Esophagus mucosa (tissue), 1 donor: ENCODE measurements at places on chromosomes 4 and X.
A peak's percentile ranks its signal among the peaks of the same experiment; 100 is the strongest.

DNA sequence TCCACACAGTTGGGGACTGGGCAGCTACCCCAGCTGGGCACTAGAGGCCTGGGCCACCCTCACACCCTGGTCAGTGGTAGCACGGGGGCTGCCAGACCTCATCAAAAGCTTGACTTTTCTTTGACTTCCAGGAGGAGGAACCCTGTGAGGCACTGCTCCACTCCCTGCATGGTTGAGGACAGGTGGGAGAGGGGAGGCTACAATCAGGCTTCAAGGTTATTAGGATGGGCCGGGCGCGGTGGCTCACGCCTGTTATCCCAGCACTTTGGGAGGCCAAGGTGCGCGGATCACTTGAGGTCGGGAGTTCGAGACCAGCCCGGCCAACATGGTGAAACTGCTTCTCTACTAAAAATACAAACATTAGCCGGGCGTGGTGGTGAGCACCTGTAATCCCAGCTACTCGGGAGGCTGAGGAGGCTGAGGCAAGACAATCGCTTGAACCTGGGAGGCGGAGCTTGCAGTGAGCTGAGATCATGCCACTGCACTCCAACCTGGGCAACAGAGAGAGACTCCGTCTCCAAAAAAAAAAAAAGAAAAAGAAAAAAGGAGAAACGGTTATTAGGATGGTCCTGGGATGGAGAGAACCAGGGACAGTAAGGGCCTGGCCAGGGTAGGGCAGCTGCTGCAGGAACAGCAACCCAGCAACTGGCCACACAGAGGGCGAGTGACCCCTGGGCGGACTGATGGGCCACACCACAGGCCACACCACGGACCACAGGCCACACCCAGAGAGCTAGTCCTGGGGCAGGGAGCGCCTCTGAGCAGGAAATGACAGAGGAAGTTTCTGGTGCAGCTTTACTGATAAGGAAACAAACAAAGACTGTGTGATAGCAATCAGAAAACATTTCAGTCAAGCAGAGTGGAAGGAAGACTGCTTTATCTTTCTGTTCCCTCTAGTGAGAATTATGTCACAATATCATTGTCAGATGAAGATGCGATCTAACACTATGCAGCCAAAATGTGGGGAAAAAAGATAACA is 20.5 kb upstream of the OPN1LW start:
- ATAC-seq = peak; percentile 45

GRCh38 chr4:4259484-4260100 is 11.6 kb upstream of the TMEM128 start:
- ATAC-seq = no peak

- ATAC-seq = no peak
Observed at GRCh38 chr4:35934320-35934981, 309.9 kb downstream of the ARAP2 start.

DNA sequence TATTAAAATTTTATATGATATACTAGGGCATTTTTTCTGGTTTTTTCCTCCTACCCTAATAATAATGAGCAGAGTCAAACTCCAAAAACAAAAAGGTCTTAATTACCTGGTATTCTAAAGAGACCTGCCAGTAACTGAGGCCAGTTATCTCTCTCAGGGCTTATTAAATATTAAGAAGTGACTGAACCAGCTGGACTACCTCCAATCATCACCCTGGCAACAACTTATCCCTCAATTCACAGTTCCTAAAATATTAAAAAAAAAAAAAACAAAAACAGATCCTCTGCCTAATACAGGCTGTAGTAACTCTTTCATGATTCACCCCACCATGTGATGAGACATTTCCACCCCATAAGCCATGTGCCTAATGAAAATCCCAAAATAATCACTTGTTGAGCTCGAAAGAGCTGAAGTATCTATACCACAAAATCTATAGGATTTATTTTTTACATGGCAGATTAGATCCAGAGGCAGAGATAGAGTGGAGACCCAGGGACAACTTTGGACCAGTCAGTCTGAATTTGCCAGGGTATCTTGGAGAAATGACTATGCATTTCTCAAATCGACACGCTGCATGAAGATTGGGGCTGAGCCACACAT is 698.0 kb downstream of the FAT4 start:
- peak; percentile 63 for ATAC-seq

DNA sequence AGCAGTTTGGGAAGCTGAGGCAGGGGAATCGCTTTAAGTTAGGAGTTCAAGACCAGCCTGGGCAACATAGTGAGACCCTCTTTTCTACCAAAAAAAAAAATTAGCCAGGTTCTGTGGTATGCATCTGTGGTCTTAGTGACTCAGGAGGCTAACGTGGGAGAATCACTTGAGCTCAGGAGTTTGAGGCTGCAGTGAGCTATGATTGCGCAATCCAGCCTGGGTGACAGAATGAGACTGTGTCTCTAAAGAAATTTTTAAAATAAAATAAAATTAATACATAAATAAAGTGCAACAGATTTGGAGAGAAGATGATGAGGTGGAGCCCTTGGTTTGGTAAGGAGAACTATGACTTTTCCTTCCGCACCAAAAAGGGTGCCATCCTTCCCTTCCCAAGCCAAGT is 436.9 kb downstream of the NLGN4X start:
- ATAC-seq = no peak

- ATAC-seq = no peak
Observed at GRCh38 chr4:147201016-147201415, 255.4 kb upstream of the TTC29 start.

DNA sequence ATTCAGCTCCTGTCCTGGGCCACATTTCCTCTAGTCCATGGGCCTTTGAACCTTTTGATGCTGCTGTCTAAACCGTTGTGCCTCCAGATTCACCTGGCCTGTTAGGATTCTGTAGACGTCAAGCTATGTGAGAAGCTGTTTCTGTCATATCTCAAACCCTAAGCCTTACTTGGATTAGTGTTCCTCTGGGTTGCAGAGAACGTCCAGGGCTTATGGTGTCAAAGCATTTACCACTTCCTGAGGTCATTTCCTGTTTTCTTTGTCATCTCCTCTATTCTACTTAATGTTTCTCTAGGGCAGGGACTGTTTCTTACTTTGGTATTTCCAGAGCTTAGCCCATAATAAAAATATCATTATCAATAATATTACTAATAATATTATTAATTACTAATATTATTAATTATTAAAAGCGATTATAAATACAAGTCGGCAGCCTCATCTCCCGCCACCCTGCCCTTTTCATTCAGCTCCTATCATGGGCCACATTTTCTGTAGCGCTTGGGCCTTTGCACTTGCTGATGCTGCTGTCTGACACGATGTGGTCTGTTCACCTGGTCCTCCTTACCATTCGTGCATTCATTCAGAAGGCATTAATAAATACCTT is 19.1 kb downstream of the PRIMPOL start:
- ATAC-seq = no peak

GRCh38 chrX:1442016-1442665 is 10.6 kb downstream of the ASMTL start:
- no peak for ATAC-seq

- peak; percentile 96 for ATAC-seq
Observed at GRCh38 chrX:107135049-107135964, 16.7 kb upstream of the RBM41 start.

DNA sequence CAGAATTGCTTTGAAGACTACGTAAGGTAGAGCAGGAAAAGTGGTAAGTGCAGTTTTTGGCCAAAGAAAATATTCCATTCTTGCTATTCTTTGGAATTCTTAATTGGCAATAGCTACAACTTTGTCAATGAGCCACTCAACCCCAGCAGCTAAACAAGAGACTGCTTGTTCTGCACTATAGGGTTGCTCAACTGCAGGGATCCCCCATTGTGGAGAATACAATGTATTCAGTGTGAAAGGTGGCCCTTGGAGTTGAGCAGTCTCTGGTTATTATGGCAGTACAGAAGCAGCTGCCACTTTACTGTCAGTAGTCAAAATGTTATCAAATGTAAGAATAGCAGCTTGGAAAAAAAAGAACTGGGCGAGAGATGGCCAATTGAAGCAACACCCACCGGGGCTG is 808.7 kb downstream of the CENPC start:
- no peak for ATAC-seq

DNA sequence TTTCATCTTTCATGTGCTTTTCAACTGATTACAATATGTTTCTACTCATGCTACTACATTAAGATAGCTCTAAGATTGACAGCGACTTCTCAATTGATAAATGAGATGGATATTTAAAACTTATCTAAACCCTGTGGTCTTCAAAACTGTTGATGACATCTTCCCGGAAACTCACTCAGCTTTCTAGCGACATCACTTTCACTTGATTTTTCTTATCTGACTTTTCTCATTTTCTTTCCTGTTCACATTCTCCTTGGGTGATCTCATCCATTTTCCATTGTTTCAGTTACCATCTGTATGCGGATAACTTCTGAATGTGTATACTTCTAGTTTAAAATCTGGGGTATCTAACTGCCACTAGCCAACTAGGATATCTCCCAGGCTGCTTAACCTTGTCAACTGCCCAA is 3.1 kb downstream of the POLR2B start:
- no peak for ATAC-seq

DNA sequence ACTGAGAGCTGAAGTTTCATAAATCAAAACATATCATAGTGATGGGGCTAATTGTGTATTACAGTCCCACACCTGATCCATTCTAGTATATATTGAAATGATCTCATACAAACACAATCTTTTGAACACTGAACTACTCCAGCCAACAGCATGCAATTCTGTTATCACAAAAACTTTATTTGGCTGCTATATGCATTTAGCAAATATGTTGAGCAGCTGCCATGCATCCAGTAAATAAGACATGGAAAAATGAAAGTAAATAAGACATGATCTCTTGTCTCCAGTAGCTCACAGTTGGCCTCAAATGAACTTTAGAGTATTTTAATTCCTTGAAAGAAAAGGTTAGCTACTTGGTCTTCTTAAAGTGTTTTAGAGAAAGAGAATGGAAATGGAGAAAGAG is 2.1 kb downstream of the AMBN start:
- no peak for ATAC-seq

DNA sequence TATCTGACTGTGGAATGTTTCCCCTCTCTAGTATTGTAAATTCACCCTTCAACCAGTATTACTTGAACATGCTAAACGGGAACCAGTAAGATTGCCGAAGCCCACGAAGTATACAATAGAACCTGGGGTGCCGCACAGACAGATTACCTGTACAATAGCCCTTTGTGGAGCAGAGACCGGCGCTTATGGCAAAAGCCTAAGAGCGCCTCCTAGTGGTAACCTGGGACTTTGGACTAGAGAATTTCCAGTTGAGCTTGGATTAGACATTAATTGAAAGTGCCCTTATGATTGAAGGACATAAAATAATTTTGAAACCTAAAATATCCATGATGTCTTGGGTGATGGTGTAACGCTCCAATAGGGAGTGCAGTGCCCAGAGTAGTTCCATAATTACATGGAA is 14.1 kb downstream of the ZNF157 start:
- peak; percentile 78 for ATAC-seq

- ATAC-seq = no peak
Observed at GRCh38 chr4:53510321-53510720, 81.0 kb downstream of the LNX1 start.

- ATAC-seq = peak; percentile 42
Observed at GRCh38 chr4:160319221-160319867, 1216.5 kb downstream of the RAPGEF2 start.

- no peak for ATAC-seq
Observed at GRCh38 chr4:10761903-10762302, 77.3 kb upstream of the CLNK start.

DNA sequence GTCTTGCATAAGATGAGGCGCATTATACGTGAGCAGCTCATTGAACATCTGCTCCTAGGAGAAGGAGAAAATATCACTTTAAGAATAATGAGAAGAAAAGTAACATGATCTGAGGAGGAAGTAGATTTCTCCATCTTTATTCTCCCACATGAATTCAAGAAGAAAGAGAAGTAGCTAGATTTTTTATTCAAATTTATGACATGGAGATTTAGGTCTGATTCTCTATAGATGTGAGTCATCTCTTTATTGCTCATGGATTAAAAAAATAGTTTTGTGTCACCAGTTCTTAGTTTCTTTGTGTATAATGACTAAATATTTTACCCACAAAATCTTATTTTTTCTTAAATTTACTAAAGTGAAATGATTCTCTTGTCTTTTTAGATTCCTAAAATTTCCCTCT is 40.4 kb downstream of the HPGDS start:
- ATAC-seq = no peak

DNA sequence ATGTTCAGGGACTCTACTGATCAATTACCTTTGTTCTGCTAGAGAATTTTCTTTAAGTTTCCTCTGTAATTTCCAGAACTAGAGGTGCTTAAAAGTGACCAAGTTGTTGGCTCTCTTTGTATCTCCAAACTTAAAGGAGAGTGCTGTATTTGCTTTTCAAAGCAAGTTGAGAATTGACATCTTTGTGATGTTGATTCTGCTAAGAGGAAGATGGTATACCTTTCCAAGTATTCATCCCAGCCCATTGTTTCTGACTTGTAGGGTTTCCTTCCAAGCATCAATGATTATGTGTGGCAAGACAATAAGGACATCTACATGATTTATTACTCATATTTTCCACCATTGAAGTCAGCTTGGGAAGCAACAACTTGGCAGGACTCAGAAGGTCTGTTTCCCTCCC is 190.6 kb downstream of the GC start:
- ATAC-seq = no peak

GRCh38 chr4:74431113-74431826 is 13.7 kb upstream of the AREG start:
- ATAC-seq = no peak

GRCh38 chrX:74195120-74195519 is 108.9 kb upstream of the ZCCHC13 start:
- ATAC-seq = peak; percentile 25

DNA sequence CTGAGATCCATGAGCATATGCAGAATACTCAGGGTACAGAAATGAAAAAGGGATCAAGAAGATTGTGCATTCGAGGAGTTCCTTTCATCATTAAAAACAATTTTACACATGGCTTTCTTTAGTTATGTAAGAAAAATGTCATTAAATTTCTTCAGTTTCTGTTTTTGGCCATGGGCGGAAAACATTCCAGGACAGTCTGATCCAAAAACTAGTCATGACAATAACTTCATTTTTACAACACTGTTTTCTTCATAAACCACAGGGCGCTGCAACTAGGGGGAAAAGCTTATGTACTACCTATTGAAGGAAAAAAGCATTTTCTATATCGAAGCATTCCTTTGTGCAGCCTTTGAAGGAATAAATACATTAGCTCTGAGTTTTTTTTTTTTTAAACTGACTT is 28.2 kb downstream of the IL13RA1 start:
- ATAC-seq = no peak

GRCh38 chr4:128782076-128782715 is 27.3 kb upstream of the JADE1 start:
- no peak for ATAC-seq

DNA sequence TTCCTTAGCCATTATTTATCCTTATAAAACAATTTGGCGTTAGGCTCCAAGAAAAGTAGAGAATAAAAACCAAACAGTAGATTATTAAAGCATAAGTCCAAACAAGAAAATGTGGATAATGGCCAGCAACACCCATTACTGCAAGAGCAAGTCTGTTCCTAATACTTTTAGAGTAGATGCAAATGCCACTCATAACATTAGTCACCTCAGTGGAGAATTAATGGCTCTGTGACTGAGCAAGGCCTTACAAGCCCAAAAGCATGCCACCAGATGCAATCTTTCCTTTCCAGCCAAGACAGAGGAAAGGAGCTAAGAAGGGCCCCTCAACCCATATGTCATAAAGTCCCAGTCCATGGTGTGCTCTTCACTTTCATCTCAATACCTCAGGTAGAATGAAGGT is 373.8 kb downstream of the OPHN1 start:
- peak; percentile 74 for ATAC-seq

GRCh38 chr4:158538176-158538575 is 16.5 kb downstream of the RXFP1 start:
- no peak for ATAC-seq

GRCh38 chr4:136664988-136665387 is 867.3 kb downstream of the PCDH18 start:
- no peak for ATAC-seq
